Activated CD8-positive, alpha-beta memory T cell treated with anti-CD3 and anti-CD28 coated beads for 48 hours (primary cell): ENCODE measurements at places on chromosomes 16 and 17.
A peak's percentile ranks its signal among the peaks of the same experiment; 100 is the strongest.

DNA sequence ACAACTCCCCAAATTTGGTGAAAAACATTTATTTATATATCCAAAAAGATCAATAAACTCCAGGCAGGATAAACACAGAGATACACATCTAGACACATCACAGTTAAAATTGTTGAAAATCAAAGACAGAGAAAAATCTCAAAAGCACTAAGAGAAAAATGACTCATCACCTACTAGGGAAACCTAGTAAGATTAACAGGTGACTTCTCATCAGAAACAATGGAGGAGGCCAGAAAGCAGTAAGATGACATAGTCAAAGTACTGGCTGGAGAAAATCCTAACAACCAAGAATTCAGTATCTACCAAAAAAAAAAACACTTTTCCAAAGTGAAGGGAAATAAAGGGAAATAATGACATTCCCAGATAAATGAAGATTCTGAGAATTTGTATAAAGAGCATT is 33.8 kb downstream of the ULK2 start:
- DNase-seq: no peak

DNA sequence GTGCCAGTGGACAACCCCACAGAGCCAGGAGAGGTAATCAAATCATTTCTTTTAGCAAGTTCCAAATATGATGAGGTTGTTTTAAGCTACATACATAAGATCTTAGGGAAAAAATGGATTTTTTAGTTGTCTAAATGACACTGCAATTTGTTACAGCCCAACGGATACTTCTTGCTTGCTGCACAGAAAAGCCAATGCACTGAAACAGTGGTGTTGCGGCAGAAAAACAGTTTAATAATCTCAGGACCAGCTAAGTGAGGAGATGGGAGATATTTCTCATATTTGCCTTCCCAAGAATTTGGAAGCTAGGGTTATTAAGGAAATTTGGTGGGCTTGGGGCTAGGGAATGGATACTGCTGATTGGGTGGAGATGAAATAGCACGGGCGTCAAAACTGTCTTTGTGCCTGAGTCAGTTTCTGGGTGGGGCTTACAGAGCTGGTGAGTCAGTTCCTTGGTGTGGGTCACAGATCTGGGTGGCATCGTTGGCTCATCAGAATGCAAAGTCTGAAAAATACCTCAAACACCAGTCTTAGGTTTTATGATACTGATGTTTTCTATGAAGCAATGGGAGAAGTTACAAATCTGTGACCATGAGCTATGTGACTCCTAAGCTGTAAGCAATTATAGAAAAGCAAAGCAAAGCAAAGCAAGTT is 255.4 kb downstream of the IRX3 start:
- DNase-seq: no peak

- no peak for DNase-seq
Observed at GRCh38 chr17:44539673-44540072, 17.6 kb upstream of the FZD2 start.

DNA sequence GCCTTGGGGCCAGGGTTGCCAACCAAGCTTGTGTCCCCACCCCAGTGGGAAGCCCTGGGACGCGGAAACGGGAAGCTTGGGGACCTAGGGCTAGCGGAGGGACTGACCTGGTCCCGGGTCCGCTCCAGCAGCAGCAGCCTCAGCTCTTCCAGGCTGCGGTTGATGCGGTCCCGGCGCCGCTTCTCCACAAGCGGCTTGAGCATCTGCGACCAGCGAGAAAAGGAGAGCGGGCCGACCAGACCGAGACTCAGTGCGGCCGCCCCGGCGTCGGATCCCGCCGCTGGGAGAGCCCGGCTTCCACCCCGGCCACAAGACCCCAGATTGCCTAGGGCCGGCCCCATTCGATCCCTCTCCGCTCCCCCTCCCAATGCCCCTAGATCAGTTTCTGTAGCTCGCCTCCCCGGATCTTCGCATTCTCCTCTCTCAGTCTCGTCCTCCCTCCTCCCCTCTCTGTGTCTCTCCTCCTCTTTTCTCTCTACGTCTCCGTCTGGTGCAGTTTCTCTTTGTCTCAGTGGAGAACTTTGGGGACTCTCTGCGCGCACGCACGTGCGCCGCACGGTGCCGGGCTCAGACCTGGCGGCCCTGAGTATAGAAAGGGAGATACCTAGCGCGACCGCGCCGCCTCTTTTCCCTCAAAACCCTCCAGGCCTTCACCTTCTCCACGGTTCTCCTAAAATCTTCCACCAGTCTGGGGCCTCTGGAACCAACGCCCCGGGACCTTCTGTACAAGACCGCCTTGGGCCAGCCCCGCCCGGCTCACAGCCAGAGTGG is 797 bp downstream of the HES7 start:
- no peak for DNase-seq

GRCh38 chr16:66490774-66491715 is 58.9 kb downstream of the TK2 start:
- no peak for DNase-seq

DNA sequence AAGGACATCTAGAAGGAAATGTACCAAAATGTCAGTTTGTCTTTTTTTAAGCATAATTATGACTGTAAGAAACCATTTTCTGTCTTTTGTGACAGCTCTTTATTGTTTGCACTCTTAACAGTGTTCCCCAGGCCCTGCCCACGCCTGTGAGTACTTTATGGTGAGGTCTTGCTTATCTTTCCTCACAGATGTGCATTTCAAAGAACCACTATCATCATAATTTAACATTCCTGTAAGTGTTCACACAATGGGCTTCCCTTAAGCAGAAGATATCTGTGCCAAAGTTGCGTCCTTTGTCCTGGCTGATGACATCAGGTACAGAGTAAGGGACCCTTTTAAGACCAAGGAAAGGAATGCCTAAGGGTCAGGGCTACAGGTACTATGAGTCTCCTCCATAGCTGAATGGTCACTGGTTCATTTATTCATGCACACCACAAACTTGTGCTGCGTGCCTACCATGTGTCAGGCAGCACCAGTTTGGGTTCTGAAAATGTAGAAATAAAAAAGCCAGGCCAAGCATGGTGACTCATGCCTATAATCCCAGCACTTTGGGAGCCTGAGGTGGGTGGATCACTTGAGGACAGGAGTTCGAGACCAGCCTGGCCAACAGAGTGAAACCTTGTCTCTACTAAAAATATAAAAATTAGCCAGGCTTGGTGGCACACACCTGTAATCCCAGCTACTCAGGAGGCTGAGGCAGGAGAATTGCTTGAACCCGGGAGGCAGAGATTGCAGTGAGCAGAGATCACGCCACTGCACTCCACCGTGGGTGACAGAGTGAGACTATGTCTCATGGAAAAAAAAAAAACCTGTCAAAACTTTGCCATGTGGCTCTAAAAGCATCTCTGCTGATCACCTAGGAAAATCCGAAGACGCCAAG is 55.4 kb upstream of the NLK start:
- no peak for DNase-seq

- DNase-seq: no peak
Observed at GRCh38 chr17:19868079-19868395, 301 bp upstream of the ULK2 start.

DNA sequence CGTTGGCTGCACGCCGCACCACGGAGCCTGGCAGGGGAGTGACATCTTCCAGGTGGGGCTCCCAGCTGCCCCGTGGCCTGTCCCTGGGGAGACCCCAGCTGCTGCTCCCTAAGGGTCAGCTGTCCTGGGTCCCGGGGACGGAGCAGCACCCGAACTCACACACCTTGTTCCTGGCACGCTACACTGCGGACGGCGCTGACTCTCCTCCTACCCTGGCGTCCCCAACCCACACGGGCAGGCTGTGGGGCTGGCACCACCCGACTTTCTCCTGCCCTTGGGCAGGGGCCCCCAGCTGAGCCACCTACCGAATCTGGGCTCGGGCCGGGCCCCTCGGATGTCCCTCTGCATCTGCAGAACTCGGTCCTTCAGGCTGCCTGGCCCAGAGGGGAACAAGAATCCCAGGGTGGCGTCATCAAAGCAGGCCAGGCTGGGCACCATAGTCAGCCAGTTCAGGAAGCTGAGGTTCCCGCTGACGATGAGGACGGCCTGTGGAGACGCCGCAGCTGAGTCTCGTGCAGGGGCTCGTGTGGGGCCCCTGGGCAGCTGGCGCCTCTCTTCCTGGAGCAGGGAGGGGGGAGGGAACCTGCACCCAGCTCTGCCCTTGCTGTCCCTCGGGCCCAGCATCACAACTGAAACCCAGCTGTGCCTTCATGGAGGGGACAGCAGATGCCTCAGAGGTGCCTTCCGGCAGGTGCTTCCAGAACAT is 70.5 kb upstream of the GNG13 start:
- no peak for DNase-seq

DNA sequence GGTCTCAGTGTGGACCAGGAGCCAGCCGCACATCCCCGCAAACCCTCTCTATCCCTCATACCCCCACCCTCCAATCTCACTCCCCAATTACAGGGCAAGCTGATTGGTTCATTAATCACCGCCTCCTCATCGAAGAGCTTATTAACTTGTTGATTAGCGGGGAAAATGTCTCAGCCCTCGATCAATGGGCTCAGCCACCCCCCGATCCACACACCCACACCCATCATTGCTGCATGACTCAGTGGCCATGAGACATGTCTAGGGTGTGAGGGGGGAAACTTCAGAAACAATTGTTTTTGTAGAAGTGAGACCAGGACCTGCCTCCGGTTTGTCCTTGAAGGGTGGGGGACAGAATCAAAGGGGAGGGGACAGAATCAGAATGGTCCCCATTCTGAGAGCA is 2.5 kb upstream of the PYY start:
- DNase-seq: no peak

GRCh38 chr17:36661047-36661666 is 59.8 kb downstream of the MRM1 start:
- no peak for DNase-seq

DNA sequence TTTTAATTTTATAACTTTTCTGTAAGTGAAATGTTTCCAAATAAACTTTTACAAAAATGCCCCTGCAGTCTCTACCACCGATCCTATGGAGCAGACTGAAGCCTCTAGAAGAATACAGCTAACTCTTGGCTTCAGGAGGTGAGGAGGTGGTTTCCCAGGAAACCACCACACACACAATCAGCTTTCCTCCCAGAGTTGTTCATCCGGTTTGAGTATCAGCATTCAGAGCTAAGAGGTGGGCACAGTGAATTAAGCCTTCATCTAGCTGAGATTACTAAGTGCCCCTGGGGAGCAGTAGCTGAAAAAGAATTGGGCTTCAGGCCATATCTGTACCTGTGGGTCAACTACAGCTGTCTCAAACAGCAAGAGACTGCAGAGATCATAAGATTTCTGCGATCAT is 139.7 kb downstream of the AATF start:
- DNase-seq: no peak

- no peak for DNase-seq
Observed at GRCh38 chr17:61000911-61001310, 323.3 kb downstream of the BCAS3 start.

DNA sequence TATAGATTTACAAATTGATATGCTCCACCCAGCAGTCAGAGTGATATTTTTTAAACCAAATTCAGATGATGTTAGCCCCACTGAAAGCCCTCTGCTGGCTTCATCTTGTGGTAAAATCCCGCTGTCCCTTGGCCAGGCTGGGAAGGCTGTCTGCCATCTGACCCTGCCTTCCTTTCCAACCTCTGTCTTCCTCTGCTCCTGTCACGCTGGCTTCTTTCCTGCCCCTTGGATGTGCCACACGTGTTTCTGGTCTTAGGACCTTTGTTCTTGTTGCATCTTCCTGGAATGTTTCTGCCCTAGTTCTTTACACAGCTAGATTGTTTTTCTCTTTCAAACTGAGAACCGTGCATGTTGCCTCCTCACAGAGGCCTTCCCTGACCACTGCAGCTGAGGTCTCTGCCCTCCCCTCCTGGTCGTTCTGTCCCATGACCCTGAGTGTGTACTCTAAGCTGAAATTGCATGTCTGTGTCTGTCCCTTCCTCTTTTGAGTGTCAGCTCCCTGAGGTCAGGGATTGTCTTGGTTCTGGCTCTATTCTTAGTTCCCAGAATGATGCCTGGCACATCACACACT is 11.4 kb downstream of the NT5M start:
- DNase-seq: no peak

DNA sequence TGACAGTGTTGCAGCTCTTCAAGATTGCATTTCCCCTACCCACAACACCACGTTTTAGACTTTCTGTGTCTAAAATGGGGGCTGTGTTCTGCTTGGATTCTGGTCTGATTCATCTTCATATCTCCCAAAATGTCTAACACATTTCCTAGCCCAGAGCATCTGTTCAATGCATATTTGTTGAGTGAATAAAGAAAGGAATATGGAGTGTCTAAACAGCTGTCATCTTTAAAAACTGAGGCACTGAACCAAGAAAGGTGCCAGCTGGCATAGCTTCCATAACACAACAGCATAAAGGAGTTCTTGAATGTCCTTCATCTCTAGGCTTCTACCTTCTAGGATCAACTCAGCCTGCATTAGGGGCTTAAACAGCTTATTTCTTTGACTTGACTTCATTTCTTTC is 67.4 kb downstream of the CDH11 start:
- no peak for DNase-seq

- peak; percentile 31 for DNase-seq
Observed at GRCh38 chr16:53099318-53100130, 44.7 kb downstream of the CHD9 start.

DNA sequence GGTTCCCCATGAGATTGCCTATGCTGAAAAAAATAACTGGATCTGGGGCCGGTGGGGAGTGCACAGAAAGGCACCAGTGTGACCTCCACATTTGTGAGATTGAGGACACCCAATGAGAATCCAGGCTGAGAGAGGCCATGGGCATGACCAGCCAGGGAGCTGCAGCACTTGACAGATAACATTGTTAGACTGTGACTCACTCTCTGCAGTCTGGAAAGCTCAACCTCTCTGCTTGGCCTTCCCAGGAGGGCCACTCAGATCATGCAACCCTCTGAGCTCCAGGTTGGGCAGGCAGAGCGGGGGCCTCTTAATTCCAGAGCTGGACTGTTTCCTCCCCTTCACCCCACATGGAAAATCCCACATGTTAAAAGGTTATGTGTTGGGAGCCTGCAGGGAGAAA is 30.1 kb downstream of the FZD2 start:
- no peak for DNase-seq

- DNase-seq: no peak
Observed at GRCh38 chr17:58694302-58694701, 1.9 kb downstream of the RAD51C start.

DNA sequence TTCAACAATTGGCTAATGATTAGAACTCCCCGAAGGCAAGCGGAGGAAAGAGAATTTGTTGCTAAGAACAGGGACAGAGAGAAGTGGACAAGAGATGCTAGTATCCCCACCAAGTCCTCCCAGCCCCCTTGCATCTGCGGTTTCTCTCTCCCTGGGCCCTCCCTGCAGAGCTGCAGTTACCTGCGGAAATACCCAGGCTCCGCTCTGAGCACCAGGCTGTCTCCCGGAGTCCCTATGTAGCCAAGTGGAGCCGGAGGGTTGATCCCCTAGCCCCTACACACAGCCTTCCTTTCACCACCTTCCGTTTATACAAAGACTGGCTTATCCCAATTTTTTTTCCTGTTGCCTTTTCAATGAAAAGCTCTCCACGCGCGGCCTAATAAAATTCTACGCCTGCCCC is 834.4 kb downstream of the KCNJ2 start:
- DNase-seq: no peak

- no peak for DNase-seq
Observed at GRCh38 chr16:23940111-23940510, 104.3 kb downstream of the PRKCB start.

DNA sequence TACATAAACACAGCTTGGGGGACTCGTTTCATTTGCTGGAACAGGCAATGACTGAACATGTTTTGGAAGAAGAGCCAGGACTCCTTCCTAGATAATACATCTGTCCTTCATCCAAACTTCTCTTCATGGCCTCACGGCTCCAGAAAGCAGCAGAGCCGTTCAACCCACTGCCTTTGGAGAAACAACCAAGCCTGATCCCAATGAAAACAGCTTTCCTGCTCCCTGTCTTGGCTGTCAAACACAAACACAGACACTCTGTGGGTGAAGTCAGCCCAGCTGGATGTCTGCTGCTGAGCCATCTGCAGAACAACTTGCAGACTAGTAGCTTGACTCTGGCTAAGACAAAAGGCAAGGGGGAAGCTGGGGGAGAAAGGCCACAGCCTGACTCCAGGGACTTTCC is 345.1 kb upstream of the PSMD7 start:
- DNase-seq: no peak
